ENCODE measurements at places on chromosomes 2 and 18. TPM values are rescaled to one million over a fixed set of nuclear protein-coding genes. Genes with fewer than 3 reads are reported as not detected.

The TMEM198 gene
- total RNA-seq = 7.3 TPM

The IGFBP2 gene
- 873 TPM for total RNA-seq

The CYTIP gene
- 0.89 TPM for total RNA-seq

The ALPI gene
- total RNA-seq = not detected

The SULT1C2 gene
- total RNA-seq = 2.2 TPM

The RNU2-63P gene
- total RNA-seq = 5.2 TPM

The HRH4 gene
- total RNA-seq = not detected

The CYBRD1 gene
- total RNA-seq = 7.9 TPM

The FOXD4L1 gene
- 0.09 TPM for total RNA-seq

The WDR43 gene
- total RNA-seq = 112 TPM

The ACMSD gene
- not detected for total RNA-seq

The NBEAL1 gene
- total RNA-seq = 7.7 TPM

The CDK5R2 gene
- 0.26 TPM for total RNA-seq

The LONRF2 gene
- total RNA-seq = 0.33 TPM

The INPP5D gene
- 17.2 TPM for total RNA-seq

The ALK gene
- total RNA-seq = 0.11 TPM

The ERFE gene
- 6.3 TPM for total RNA-seq

The TRIM54 gene
- 3.4 TPM for total RNA-seq

The AQP12B gene
- not detected for total RNA-seq

The SCN7A gene
- 0.32 TPM for total RNA-seq

The CNGA3 gene
- total RNA-seq = not detected

The COL5A2 gene
- 16.0 TPM for total RNA-seq

The KCNJ3 gene
- total RNA-seq = 0.69 TPM

The MEP1B gene
- total RNA-seq = not detected

The IL1F10 gene
- not detected for total RNA-seq

The CRYBA2 gene
- total RNA-seq = not detected

The RAB6D gene
- 0.14 TPM for total RNA-seq

The SLC39A6 gene
- 33.7 TPM for total RNA-seq

The IL1A gene
- total RNA-seq = 0.42 TPM
